ENCODE measurements at places on chromosomes 1 and 21.
A peak's percentile ranks its signal among the peaks of the same experiment; 100 is the strongest.

GRCh38 chr1:243407284-243408018 lies 151.6 kb downstream of the SDCCAG8 start:
- DNase-seq, result no peak

- no peak for DNase-seq
These were observed 199.5 kb downstream of the TPR start for GRCh38 chr1:186175588-186175987.

DNA sequence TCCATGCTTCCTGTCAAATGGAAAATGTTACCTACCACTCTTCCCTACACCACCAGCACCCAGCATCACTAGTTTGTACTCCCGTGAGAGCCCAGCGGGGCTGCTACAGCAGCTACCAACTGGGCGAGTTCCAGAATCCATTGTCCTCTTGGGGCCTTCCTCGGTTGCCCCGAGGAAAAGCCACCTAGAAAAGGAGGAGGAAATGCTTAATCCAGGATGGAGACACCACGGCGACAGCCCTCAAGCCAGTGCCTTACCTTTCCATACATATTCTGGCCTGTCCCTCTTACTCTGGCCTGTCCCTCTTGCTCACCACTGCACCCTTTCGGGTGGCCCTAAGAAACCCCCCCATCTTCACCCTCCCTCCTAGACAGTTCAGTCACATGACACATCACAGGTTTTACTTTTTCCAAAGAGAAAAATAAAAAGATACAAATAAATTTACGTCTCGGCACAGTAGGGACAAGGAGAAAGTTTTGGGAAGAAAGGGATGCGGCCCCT lies 478 bp downstream of the RIT1 start:
- no peak for DNase-seq

- no peak for DNase-seq
These were observed 25.9 kb downstream of the PSMB2 start for GRCh38 chr1:35615440-35615839.

DNA sequence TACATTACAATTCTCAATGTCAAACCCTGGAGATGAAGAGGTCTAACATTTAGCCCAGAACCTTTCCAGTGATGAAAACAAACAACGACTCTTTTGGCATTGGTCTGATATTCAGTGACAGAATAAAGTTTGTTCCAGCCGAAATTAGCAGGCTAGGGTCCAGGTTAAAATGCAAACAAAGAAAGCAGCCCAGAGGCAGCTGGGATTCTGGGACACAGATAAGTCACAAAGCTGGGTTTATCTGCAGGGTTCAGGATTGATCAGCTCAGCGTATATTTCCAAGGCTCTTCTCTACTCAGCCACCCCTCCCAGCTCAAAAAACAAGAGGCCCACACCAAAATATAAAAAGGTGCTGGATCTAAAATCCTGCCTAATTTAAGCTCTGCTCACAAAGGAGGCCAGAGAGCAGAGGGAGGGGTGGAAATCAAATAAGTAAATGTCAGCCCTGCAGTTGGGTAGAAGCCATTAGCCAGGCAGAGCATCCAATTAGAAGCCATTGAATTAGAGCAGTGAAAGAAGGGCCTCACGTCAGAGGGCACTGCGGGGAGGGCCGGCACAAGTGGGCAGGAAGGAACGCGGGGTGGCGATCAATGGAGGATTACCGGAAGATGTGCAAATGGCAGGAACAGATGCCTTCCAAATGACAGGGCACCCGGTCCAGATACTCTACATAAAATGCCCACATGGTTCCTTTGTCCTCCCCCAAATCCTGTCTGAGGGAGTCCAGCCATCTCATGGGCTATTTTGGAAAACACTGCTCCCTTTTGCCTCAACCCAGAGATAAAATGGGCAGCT lies 3.2 kb upstream of the KLHDC8A start:
- DNase-seq, result no peak

DNA sequence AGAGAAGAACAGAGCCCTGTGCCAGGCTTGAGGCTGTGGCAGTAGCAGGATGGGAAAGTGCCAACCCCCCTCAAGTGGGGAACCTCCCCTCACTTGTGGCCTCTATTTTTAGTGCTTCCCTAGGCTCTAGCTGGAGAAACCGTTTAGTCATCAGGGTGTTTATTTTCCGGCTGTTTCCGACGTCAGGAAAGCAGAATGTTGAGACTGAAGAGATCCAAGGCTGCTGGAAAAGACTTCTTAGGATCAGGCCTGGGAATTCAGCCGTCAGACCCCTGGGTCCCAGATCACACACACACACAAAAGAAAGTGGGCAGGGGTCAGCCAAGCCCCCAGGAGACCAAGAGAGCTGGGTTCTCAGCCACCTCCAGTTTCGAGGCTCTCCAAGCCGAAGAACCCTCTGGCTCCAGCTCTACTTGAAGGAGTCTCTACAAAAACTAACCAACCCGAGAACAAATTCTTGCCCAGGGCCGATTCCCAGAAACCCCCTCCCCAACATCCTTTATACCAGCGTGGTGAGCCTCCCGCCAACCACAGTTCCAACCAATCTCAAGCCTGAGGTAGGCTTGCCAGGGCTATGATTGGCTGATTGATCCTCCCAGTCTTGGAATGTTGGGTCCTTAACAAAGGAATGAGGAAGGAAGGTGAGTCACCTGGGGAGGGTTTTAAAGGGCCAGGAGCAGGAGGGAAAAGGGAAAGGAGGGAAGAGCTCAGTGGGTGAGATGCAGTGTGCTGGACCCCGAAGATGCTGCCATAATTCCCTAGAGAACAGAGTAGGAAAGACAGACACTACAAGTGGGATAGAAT lies 2.5 kb upstream of the MEF2D start:
- DNase-seq, result no peak

DNA sequence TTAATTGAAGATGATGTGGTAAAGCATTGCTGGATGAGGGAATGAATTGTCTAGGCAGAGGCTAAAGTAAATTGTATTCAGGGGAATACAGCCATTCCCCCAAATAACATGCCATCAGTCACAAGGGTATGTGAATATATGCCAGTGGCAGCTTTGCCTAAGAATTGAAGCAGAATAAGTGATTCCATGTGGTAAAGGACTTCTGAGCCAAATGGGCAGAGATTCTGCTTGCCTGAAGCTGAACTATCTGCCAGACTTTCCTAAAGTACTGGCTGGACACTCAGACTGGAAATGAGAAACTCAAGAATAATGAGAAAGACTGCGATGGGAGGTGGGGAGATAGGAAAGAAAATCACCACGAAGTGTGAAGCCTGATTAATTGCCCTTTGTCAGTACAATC lies 2.4 kb downstream of the LIX1L start:
- DNase-seq, result no peak

- DNase-seq, result peak; percentile 11
These were observed 1.2 kb downstream of the AGPAT3 start for GRCh38 chr21:43866260-43866629.

DNA sequence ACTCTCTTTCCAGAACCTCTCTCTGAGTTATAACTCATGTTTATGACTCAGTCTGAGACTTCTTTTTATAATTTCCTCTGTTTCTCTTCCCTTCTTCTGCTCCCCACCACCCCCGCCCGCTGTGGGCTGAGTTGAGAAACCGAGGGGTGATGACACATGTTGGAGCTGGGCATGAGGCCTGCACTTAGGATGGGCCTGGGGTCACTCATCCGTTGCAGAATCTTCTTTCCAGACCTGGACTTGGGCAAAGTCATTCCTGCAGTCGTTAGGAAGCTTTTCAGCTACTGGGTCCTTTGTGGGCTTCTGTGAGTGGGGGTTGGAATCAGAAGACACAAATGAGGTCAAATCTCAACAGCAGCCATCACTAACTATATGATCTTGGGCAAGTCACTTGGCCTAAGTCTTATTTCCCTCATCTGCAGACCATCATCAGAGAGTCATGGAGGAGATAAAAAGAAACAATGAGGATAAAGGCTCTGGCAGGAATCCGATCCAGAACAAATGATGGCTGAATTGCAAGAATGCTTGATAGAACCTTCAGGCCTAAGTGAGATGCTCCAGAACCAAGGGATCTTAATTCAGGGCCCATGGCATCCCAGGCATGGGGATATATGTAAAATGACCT lies 53.4 kb downstream of the RPS6KA1 start:
- peak; percentile 24 for DNase-seq

DNA sequence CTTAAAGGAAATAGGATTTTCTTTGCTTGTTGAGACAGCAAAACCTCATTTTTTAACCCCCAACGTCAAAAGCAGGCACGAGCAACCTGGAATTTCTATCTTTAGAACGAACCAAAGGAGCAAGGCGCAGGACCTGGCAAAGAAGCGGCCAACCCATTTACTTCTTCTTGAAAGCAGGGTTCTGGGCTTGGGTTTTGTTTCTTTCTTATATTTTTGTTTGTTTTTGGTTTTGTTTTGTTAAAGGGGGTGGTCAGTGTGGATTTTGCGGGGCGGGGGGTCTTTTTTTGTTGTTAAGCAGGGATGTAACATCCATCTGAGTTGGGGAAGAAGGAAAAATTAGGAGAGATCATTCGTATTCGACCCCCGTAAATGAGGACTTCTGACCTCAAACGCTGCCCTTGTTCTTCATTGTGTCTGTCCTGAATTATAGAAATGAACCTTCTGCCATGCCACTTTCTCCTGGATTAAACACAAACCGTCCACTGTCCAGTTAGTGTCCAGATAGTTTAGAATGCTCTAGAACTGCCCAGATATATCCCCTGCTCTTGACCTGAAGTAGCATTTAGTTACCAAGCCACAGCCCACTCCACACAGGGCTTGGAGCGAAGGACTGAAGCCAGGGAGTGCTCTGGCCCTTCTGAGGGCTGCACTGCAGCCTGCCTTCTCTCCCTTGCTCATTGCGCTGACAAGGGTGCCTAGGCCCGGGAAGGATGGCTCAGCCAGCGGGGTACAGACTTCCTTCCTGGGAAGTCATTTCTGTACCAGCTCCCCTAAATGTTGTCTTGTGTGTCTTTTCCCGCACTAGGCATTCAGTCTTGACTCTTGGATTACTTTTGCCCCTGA lies 909 bp upstream of the APP start:
- no peak for DNase-seq

DNA sequence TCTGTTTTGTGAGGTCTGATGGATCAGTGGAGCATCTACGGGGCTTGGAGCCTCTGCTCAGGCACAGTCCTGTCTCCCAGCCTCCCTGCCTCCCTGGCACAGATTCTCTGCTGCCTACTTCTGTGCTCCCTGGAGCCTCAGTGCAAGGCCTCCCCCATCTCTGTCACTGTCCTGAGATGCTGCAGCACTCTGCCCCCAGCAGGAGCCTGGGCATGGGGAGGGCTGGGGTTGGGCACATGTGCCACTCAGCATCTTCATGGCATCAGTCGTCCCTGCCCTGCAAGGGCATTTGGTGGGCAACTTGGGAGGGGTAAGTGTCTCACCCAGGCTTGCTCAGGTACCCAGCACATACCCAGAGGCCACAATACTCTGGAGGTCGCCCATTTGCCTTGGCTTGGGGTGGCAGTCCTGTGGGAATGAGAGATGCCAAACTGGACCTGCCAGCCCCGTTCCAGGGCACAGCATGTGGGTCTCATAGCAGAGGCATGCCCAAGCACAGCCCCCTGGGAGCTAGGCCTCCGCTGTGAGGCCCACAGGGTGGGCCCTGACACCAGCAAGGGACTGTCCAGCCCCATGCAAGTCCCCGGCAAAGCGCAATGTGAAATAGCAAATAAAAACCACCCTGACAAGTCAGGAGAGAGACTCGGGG lies 28.7 kb downstream of the PADI3 start:
- no peak for DNase-seq

DNA sequence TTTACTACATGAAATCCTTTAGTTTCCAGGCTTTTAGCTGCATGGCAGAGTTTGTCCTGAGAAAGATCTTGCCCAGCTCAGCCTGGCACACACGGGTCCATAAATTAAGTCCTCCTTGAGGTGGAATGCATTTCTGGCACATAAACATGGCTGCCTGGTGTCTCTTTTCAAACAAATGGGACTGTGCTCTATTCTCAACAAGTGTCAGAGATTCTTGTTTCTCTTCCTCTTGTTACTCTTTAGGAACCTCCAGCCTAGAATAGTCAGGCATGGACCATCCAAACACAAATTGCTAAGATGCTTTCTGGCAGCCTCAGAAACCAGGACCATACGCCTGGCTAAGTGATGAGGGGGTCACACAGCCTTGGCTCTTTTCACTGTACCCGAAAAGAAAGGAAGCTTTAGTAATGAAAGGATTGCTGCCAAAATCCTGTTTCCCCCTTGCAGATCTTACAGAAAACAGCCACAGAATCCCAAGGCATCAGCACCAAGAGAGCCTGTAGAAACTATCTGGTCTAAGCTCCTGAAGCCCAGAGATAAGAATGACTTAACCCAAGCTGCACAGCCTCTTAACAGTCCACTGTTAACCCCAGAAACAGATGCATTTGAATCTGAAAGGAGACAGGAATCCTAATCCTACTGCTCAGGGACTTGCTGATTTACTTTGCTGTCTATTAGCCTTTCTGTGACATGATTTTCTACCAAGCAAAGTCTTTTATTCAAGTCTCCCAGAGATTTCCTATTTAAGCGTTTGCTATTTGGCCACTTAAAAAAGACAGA lies 31.9 kb upstream of the NRDC start:
- DNase-seq, result no peak

DNA sequence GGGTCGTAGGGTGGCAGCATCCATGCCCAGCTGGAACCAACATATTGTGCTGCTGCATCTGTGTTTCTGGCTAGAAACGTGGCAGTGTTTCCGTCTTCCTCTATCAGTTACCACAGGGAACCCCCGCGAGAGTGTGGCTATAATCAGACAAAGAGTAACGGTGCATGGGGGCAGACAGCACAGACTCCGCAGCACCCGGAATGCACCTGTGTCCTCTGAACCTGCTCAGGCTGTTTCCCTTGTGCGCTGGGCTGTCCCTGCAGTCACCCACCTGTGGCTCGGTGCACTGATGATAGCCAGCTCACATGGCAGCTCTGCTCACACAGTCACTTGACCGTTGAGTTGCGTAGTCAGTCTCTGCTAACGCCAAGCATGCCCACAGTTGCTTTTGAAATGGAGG lies 11.4 kb upstream of the PCBP3 start:
- DNase-seq, result no peak

GRCh38 chr1:209155546-209155945 lies 428.0 kb upstream of the CAMK1G start:
- DNase-seq, result no peak

- DNase-seq, result no peak
These were observed 122.6 kb upstream of the PPP2R5A start for GRCh38 chr1:212162635-212163034.

DNA sequence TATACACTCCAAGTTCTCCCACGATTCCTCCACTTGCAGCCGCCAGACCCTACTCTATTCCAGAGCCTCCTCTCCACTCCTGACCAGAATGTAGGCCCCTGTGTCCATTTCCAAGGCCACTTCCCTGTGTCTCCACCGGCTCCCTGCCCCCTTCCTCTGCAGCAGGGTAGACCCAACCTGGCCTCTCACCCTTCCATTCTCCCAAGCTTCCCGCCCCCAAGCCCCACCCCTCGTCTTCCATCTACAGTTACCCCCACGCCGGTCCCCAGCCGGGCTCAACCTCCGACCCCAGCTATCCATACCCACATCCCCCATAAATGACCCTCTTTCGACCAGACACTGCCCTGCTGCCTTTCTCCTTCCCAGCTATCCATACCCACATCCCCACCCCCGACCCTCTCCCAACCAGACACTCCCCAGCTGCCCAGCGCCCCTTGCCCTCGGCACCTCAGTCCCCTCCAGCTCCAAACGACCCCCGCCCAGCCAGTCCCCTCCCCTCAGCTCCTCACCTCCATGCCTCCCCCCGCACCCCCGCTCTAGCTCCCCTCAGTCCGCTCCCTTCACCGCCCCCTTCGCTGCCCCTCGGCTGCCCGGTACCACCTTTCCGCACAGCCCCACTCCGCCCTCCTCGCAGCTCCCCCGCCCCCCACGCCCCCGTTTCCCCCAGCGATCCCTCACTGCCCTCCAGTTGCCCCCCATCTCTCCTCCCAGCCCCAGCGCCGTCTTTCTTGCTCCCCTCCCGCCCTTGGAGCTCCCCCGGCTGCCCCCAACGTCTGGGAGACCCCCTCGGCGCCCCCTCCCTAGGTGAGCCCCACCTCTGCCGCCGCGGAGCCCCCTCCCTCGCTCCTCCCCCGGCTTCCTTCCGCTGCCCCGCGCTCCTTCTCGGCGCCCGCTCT lies 670 bp downstream of the RAB3B start:
- no peak for DNase-seq
